ENCODE measurements at places on chromosomes 1 and 21. TPM values are rescaled to one million over a fixed set of nuclear protein-coding genes. Genes with fewer than 3 reads are reported as not detected.
A peak's percentile ranks its signal among the peaks of the same experiment; 100 is the strongest.

Gene CLIC6
- total RNA-seq, result 24.1 TPM

Gene LRRC3
- total RNA-seq, result 3.8 TPM

Gene EPHA2
- total RNA-seq, result 58.9 TPM

Gene PTCH2
- 1.5 TPM for total RNA-seq

GRCh38 chr1:156691665-156692440 is 13.5 kb downstream of the CRABP2 start:
- DNase-seq, result no peak

DNA sequence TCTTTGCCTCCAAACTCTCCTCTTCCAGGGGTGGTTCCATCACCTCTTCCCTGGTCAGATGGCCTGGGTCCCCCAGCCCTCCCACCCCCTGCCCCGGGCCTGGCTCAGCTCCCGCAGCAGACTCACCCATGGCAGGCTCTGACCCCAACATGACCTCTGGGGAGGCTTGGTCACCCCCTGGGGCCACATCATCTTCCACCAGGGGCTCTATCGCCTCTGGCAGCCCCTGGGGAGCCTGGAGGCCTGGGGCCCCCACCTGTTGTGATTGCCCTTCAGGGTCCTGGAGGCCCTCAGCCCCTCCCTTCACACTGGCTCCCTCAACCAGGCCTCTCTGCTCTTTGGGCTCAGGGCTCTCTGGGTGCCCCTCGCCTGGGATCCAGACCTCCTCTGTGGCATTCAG is 6.4 kb downstream of the NES start:
- no peak for DNase-seq

DNA sequence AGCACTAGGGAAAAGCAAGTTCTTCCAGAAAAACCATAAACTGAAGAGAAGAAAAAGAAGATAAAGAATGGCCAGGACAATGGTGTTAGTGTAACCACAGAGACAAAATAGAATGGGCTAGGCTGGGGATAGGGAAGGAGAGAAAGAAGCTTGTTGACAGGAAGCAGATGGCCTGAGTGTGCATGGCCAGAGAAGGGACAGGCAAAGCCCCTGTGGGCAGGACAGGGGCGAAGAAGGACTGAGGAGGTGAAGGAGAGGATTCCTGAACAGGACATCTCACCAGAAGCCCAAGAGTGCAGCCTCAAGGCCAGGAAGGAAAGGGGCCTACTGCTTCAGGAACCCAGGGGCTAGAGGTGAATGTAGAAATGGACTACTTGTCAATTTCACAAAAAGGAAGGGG is 29.3 kb downstream of the IQGAP3 start:
- DNase-seq, result no peak

DNA sequence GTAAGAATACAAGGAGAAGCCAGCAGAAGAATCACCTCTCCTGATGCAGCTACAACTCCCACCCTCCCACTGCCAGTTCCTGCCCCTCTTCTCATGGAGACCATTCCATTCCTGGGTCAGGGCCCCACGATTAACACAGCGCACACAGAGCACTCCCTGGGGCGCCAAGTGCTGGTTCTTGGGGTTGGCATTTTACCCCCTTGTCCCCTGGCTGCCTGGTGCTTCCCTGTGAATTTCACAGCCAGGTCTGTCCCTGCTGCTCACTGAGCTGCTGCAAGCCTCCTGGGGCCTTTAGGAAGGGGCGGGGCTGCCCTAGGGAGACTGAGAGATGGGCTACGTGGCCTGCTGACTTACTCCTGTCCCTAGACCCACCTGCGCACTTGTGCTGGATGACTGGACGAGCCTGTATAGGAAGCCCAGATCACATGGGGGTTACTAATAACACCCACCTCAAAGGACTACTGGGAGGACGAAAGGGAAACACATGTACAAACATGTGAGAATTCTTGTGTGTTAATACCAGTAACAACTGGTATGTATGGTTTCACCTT is 4.8 kb downstream of the ZNF672 start:
- DNase-seq, result peak; percentile 64

Measured in ureter (tissue), 1 donor.